Left colon (tissue), 2 donors: ENCODE measurements at places on chromosomes 13 and 19. TPM values are rescaled to one million over a fixed set of nuclear protein-coding genes. Genes with fewer than 3 reads are reported as not detected.

DNA sequence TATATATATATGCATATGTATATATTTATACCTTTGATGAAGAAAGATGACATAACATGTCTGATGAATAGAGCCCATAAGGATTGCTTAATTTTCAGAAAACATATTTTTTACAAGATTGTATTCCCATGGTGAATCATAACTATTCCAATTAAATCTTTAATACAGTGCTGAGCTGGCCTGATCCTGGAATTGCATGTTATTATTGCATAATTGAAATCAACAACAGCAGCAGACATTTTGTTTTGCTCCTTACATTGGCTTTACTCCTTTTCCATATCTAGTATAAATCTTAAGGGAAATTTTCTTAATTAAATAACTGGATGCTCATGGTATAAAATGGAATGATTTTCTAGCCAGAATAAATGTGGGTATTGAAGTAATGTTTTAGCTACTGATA is 22.0 kb downstream of the POSTN start:
- DNase-seq, result no peak

DNA sequence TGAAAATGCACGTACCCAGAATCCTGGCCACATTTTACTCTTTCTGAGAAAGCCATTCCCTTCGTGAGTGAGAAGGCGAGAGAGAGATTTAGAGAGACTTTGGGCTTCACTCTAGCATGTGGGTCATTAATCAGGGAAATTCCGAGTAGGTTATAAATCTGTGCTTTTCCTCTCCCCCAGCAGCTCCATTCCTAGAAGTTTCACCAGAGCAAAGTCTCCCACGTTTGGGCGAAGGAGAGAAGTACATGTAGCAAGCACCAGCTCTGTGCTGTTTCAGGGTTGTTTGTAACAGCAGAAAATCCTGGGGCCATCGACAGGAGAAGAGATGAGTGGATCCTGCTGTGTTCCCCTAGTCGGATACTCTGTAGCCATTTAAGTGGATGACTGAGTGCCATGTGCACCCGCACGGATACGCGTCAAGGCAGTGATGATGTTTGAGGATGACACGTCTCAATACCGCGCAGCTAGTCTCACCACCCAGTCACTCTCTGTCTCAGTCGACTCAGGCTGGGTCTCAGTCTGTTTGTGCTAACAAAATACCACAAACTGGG is 131.8 kb upstream of the PEG3 start:
- no peak for DNase-seq

- DNase-seq, result peak; percentile 4
Measured at GRCh38 chr19:38270587-38271167, 6.3 kb downstream of the SPINT2 start.

GRCh38 chr19:48403606-48404005 is 10.1 kb downstream of the GRIN2D start:
- peak; percentile 51 for DNase-seq

Gene RFPL4A
- total RNA-seq, result not detected

- no peak for DNase-seq
Measured at GRCh38 chr13:41764558-41764957, 196.4 kb downstream of the VWA8 start.

Gene ACP7
- not detected for total RNA-seq

- DNase-seq, result no peak
Measured at GRCh38 chr13:109213714-109214113, 572.7 kb downstream of the IRS2 start.

- no peak for DNase-seq
Measured at GRCh38 chr13:37777676-37778075, 91.9 kb downstream of the TRPC4 start.

Gene NAXD
- total RNA-seq, result 35.9 TPM

- no peak for DNase-seq
Measured at GRCh38 chr13:65826657-65827056, 1403.5 kb downstream of the PCDH9 start.

DNA sequence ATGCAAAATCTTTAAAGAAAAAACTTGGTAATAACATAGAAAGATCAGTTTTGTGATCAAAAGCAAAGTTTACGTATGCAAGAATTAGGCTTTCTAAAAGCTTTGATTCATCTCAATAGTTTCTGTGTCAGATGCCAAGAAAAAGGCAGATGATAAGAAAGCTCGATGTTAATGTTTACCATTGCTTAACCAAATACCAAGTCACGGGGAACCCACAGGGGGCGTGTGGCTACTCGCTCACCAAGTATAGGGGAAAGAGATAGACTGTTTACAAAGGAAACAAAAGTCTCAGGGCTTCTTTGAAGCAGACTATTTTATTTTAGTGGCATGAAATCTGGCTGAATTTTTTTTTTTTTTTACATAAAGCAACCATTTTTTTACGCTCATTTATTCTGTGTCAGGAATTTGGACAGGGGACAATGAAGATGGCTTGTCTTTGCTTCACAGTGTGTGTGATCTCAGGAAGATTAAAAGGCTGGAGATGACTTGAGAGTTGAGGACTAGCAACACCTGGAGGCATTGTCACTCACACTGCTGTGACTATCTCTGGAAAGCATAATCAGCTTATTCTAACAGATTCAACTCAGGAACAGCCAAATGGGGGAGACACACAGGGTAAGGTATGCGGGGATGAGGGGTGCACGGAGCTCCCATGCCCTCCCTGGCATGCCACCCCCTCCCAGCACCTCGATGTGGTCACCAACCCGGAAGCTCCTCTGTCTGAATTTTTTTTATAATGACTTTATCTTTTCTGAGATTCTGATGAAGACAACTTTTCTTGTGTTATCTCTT is 24.9 kb downstream of the RCBTB1 start:
- no peak for DNase-seq

GRCh38 chr19:28972058-28972852 is 240.7 kb downstream of the UQCRFS1 start:
- no peak for DNase-seq

GRCh38 chr19:49338691-49339300 is 3.6 kb downstream of the CD37 start:
- DNase-seq, result peak; percentile 95

DNA sequence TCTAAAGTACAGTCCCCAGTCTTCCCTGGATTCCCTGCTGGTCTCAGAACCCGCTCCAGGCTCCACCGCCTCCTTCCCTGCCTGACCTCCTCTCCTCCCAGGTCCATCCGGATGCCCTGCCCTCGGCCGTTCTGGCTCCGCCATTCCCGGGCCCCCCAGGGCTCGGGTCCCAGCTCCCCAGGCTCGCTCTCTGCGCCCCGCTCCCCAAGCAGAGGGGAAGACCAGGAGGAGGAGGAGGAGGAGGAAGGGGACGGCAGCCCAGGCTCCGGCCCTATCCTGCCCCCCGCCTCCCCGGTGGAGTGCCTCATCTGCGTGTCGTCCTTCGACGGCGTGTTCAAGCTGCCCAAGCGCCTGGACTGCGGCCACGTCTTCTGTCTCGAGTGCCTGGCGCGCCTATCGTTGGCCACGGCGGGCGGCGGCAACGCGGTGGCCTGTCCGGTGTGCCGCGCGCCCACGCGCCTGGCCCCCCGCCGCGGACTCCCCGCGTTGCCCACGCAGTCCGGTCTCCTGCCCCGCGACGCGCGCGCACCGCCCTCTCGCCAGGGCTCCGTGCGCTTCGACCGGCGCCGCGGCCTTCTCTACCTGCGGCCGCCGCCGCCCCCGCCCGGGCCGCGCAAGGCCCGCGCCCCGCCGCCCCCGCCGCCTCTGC is 647 bp downstream of the RNF225 start:
- no peak for DNase-seq

DNA sequence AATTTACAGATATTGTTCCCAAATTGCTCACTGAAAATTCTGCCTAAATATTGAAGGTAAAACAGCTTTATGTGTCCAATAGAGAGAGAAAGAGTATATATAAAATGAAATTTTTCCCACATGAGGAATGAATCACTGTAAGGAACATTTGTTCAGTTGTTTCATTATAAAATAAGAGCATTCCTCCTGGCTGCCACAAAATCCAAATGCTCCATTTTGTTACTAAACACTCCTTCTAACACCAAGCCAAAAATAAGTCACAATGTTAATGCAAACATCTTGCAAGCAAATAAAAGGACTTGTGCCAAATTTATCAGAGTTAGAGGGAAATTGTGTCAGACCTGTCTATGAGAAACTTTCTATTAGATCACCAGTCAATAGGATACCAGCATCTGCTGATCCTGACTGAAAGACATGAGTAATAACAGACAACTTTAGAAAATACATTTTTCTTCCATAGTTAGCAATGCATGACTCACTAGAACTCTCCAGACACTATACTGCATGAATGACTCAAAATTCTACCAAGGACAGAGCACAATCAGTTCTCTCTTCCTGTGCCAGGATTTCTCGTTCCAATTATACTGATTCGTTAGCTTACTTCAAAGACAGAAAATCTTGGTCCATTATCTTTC is 83.5 kb upstream of the FNDC3A start:
- DNase-seq, result no peak

- no peak for DNase-seq
Measured at GRCh38 chr13:28497143-28497876, 2.4 kb upstream of the FLT1 start.

DNA sequence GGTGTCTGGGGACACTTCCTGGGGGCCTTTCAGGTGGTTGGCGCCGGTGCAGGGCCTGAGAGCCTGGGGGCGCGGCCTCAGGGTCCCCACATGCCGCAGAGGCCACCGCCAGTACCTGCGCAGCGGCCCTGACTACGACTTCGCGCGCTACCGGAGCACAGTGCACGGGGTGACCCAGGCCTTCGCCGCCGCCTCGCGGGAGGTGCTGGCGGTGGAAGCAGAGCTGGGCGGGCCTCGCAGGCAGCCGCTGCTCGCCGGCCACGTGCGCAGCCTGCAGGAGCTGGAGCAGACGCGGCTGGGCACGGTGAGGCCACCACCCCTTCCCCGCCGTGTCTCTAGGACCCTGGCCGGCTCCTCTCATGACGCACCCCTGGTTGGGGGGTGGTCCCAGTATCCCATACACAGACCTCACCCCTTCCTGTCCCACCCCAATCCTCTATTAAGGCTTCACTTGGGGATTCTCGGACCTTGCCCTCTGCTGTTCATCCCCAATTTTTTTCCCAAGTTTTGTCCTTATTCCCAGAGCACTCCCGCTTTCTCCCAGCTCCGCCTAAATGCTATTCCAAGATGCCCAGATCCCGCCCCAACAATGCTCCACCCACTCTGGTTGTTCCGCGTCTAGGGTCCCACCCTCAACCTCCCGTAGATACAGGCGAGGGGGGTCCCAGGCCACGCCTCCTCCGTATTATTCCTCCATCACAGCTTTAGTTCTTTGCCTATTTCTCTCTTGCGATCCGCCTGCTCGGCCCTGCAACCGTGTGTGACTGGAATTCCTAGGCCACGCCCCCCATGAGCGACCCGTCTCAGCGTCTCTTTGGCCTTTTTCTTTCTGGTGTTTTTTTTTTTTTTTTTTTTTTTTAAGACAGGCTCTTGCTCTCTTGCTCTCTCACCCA is 1.0 kb downstream of the REX1BD start:
- peak; percentile 80 for DNase-seq

DNA sequence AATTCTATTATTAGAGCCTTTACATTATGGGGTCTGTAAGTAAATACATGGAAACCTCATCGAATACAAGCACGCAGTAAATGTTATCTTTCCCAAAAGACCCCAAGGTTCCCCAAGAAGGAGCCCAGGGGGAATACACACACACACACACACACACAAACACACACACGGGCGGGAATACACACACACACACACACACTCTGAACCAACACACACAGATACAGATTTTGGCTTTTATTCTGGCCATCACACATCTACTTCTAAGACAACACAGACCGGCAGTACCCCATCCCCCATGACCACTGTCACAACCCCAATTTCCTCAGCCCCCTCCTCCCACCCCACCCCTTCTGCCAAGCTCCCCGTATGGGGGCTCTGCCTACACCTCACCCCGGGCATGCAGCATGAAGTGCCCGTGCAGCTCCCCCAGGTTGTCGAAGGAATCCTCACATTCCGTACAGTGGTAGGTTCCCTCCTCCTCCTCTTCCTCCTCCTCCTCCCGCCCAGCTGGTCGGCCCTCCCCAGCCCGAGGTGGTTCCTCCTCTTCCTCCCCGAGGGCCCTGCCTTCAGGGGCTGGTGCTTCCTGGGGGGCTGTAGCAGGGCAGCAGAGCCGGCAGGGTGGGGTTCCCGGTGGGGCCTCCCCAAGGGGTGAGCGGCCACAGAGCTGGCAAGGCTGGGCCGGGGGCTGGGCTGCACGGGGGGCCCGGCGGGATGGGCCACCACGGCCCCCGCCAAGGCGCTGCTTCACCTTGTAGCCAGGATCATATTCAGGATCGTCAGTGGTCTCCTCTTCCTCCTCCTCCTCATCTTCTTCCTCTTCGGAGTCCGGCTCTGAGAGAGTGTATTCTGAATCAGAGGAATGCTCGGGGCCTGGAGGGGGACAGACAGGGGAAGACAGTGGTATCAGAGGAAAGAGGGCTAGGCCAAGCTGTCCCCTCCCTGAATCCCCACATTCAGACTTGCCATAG is 4.4 kb upstream of the SRRM5 start:
- no peak for DNase-seq

Gene CYP4F11
- total RNA-seq, result 12.0 TPM
